RCC 7860 (cell line): ENCODE measurements at places on chromosomes 5 and 9.

DNA sequence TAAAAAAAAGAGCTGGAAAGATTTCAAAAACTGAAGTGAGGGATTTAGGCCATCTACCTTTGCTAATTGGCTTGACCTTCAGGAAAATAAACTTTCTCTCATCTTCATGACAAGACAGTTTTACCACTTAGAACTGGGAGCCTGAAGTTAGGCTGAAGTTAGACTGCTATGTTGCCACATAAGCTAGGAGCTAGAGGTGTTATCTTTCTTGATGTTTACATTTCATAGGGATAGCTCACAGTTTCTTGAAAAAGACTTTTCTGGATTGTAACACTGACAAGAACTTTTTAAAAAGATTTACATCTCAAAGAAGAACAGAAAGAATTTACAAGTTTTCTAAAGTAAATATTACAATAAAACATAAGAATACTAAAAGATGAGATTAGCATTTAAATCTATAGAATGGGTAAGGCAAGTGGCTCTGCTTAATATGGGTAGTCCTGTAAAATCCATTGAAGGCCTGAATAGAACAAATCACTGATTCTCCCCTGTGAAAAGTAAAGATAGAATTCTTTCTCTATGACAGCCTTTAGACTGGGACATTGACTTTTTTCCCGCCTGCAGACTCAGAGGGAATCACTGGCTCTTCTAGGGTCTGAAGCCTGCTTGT, 1665.4 kb upstream of the CDH9 start:
- no peak for DNase-seq

DNA sequence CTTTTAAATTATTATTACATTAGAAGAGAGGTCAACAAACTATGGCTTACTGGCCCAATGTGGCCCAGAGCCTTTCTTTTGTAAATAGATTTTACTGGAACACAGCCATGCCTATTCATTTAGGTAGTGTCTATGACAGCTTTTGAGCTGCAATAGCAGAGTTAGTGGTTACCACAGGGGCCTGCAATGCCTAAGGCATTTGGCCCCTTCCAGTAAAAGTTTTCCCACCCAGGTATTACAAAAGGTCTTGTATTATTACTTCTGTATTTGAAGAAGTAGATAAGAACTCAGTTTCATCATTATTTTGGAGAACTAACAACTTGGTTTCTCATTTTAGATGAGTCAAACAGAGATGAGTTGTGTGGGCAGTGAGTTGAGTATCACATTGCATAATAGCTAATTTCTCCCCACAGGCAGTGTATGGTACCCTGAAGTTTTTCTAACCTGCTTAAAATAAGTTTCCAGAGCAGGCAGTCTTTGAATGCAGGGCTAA, 9.5 kb downstream of the MTRR start:
- peak; percentile 53 for DNase-seq

GRCh38 chr5:52783226-52783959, 4.3 kb upstream of the ITGA1 start:
- no peak for DNase-seq

DNA sequence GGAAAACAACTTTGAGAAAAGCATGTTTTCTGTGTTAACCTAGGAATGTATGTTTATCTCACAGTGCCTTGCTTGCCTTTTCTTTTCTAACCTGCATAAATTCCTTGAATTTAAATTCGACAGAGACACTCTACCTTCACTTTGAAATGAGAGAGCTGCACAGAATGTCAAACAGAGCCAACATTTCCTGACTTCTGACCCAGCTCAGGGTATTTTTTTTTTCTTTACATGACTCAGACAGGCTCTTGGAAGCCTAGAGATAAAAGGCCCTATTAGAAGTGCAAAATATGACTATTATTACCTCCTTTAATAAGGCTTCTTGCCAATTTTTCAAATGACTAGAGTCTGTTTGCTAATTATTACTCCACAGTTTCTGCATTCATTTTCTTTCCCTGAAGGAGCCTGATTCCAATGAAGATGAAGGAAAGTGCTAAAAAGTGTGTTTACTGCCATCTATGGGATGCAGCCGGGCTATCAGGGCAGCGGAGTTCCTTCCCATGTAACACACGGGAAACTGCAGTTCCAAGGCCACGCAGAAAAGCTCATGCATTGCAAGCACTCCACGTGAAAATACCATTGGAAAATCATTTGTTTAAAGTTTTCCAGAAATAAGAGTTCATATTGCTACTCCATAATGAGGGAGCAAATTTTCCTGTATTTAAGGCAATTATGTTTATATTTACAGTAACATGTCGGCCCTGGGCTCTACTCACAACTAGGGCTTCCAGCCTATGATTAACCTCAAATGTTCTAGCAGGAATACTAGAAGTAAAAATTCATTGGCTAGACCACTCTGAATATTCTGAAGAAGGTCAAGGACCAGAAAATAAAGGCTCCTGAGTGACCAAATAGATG, 485.6 kb downstream of the ZSWIM6 start:
- DNase-seq = no peak

DNA sequence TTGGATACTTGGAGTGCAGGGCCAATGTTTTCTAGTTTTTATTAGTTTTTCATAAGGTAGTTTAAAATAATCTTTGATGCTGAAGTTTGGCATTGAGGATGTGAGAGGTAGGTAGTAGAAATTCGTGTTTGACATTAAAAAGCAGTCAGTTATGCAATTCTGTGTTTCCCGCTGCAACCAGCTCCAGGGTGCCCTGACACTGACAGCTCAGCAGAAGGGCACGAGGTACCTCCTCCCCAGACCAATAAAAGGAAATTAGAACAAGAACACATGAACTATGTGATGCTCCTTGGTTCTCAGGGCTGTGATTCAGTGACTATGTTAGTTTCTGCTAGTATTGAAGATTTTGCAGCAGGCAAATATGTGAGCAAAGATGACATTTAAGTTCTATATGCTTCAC, 40.2 kb downstream of the NSUN2 start:
- no peak for DNase-seq

GRCh38 chr5:74103131-74104023, 477.4 kb downstream of the ARHGEF28 start:
- no peak for DNase-seq
